Neural progenitor cell (in vitro differentiated cells): ENCODE measurements at places on chromosomes 2 and 18.

DNA sequence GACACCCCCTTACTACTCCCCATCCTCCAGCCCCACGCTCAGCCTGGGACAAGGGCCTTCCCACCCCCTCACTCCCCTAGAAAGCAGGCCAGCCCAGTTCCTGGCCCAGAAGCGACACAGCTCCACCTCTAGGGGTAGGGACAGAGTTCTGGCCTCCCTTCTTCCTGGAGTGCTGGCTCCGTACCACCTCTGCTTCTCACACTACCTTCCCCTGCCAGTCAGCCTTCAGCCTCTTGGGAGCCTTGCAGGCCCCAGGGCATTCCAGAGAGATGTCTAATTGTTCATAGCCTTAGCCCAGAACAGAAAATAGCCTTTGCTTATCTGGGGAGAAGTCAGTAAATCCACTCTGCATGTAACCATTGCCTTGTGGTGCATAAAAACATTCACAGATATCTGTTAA is 13.1 kb upstream of the CATIP start:
- no peaks in the 10 kb centered on the region for H3K36me3 ChIP-seq
- H3K4me3 ChIP-seq = no peak overlapping the region
- H3K4me1 ChIP-seq = no peaks in the 10 kb centered on the region
- H3K27me3 ChIP-seq = no peaks in the 10 kb centered on the region
- H3K27ac ChIP-seq = no peak overlapping the region

DNA sequence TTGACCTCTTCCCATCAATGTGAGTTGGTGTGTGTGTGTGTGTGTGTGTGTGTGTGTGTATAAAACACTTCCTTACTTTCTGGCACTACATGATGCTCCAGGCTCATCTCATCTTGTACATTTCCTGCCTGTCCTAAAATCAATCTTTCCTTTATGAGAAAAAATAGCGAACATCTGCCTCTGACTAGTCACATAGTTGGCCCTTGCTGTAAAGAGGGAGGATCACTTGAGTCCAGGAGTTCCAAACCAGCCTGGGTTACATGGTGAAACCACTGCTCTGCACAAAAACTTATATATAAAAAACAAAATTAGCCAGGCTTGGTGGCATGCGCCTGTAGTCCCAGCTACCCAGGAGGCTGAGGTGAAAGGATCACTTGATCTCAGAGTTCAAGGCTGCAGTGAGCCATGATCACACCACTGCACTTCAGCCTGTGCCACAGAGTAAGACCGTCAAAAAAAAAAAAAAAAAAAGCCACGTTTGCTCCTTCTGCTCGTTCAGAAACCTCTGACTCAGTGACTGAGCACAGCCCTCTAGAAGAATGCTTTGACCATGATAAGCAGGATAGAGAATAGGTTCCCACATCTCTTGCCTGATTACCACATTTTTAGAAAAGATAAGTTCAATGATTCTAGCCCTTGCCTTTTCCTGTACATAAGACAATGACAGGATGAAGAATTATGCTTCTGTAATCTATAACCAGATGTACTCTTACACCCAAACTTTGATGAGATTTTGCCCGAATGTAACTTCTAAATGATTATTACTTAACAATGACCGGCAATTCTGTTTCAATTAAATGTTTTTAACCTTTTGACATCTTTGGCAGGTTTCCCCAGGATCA is 45.2 kb upstream of the ST3GAL5 start:
- no peak overlapping the region for H3K4me3 ChIP-seq
- no peaks in the 10 kb centered on the region for H3K36me3 ChIP-seq
- H3K27me3 ChIP-seq = no peaks in the 10 kb centered on the region
- H3K4me1 ChIP-seq = peaks cover 15% of the 10 kb centered on the region

- peaks cover 6% of the 10 kb centered on the region for H3K4me1 ChIP-seq
- H3K27me3 ChIP-seq = no peaks in the 10 kb centered on the region
These were observed 207.2 kb downstream of the NAPG start for GRCh38 chr18:10732990-10733389.

- DNase-seq = no peak
- no peaks in the 10 kb centered on the region for H3K36me3 ChIP-seq
- H3K4me1 ChIP-seq = no peaks in the 10 kb centered on the region
- H3K27me3 ChIP-seq = no peaks in the 10 kb centered on the region
These were observed 96.8 kb downstream of the MSH2 start for GRCh38 chr2:47499621-47500309.

DNA sequence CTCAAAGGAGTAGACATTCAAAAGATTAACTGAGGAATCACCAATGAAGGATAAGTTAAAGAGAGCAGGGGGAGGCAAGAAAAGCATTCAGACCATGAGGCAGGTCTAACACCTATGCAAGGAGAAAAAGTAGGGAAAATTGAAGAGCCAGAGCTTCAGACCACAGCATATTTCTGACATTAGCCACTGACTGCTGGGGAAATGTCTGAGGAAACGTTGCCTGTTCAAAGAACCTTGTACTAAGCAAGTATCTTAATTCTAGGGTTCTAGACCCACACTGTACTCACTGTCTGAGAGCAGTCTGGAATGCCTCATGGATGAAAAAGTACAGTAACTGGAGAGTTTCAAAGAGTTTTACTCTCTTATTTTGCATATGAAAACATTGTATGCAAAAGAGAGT is 39.5 kb upstream of the TFPI start:
- H3K4me1 ChIP-seq = peaks cover 3% of the 10 kb centered on the region
- no peak for DNase-seq
- no peaks in the 10 kb centered on the region for H3K27me3 ChIP-seq
- no peak overlapping the region for H3K27ac ChIP-seq

GRCh38 chr2:39027421-39027820 is 93.4 kb downstream of the SOS1 start:
- H3K4me3 ChIP-seq = no peak overlapping the region
- H3K27me3 ChIP-seq = no peaks in the 10 kb centered on the region
- H3K27ac ChIP-seq = no peak overlapping the region
- no peak for DNase-seq

DNA sequence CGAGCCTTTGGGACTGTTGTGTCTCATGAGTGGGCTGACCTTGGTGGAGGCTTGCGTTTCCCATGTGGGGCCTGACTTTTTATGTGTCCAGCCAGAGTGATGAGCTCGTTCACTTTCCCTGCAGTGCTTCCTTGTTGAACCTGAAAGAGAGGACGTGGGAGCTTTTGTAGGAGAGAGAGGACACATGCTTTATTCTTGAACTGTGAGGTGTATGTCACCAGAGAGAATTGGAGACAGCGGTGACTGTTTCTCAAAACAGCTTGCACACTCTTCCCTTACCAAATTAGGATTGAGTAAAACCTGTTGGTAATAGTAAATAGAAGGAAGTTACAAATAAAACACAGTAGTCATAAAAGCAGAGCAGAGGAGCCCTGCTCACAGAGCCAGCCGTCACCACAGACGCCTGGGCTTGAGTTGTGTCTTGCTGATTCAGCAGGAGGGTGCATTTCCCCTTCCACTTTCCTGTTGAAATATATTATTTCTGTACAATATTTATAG is 60.7 kb downstream of the INPP4A start:
- no peaks in the 10 kb centered on the region for H3K27me3 ChIP-seq
- no peaks in the 10 kb centered on the region for H3K36me3 ChIP-seq
- no peak overlapping the region for H3K27ac ChIP-seq
- no peak for DNase-seq
- no peaks in the 10 kb centered on the region for H3K4me1 ChIP-seq

DNA sequence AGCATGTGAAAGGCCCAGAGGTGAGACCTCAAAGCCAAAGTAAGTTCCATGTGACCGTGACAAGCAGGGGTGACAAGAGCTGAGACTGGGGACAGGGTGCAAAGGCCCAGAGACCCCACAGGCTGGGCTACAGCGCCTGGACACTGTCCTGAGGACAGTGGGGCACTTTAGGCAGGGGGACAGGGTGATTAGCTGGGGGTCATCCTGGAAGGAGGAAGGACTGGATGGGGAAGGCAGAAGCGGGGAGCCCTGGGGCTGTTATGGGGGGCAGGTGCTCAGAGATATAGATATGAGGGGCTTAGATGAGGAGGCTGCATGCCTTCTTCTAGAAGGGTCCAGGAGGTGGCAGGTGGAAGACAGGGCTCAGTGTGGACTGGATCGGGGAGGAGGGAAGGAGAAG is 31.5 kb downstream of the KIF1A start:
- H3K4me1 ChIP-seq = peaks cover 14% of the 10 kb centered on the region
- no peak overlapping the region for H3K4me3 ChIP-seq
- H3K36me3 ChIP-seq = no peaks in the 10 kb centered on the region
- no peak for DNase-seq
- H3K27ac ChIP-seq = no peak overlapping the region
- H3K27me3 ChIP-seq = no peaks in the 10 kb centered on the region

- no peaks in the 10 kb centered on the region for H3K36me3 ChIP-seq
- peak; percentile 27 for DNase-seq
- H3K4me3 ChIP-seq = no peak overlapping the region
- no peaks in the 10 kb centered on the region for H3K27me3 ChIP-seq
- H3K4me1 ChIP-seq = peaks cover 14% of the 10 kb centered on the region
These were observed 149.3 kb upstream of the PGAP1 start for GRCh38 chr2:197075754-197076337.

GRCh38 chr2:120675460-120676130 is 60.1 kb upstream of the GLI2 start:
- peaks cover 90% of the 10 kb centered on the region for H3K27me3 ChIP-seq
- H3K36me3 ChIP-seq = no peaks in the 10 kb centered on the region
- H3K4me3 ChIP-seq = no peak overlapping the region
- DNase-seq = peak; percentile 73

DNA sequence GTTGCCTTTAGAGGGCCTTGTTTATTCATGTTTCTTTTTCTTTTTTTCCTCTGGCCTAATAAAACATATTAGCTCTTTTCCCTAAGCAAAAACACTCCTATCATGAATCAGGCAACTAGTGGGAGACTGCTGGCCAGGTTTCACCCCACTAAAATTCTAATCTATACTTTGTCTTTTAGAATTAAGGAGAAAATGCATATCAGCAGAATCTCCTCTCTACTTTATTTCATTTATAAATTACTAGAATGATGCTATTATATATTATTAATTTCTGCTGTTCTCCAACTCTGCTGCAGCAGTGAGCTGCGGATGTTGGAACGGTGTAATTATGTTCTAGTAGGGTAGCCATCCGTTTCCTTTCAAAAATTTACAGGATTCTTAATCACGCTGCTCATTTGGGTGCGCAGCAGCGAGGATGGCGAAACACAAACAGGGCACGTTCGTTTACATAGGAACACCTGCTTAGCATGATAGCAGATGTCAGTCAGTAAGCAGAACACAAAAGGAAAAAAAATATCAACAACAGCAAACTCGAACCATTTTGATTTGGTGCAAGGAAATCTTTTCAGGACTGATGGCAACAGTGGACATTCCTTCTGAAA is 30.5 kb downstream of the ZEB2 start:
- H3K27me3 ChIP-seq = no peaks in the 10 kb centered on the region
- H3K27ac ChIP-seq = peak overlapping the region; percentile 57
- no peak for DNase-seq
- H3K36me3 ChIP-seq = peaks cover 3% of the 10 kb centered on the region
- H3K4me1 ChIP-seq = peaks cover 10% of the 10 kb centered on the region

- H3K36me3 ChIP-seq = no peaks in the 10 kb centered on the region
- peaks cover 4% of the 10 kb centered on the region for H3K4me1 ChIP-seq
- H3K27me3 ChIP-seq = no peaks in the 10 kb centered on the region
These were observed 95.0 kb downstream of the DGKD start for GRCh38 chr2:233449081-233449901.

DNA sequence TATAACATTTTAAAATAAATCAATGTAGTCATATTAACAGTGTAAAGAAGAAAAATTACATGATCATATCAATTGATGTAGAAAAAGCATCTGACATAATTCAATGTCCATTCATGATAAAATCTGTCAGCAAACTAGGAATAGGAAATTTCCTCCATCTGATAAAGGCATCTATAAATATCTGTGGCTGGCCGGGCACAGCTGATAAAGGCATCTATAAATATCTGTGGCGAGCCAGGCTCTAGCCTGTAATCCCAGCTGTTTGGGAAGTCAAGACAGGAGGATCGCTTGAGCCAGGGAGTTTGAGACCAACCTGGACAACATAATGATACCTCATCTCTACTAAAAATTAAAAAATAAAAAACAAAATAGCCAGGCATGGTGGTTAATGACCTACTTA is 18.1 kb upstream of the RANBP2 start:
- no peaks in the 10 kb centered on the region for H3K4me1 ChIP-seq
- no peak overlapping the region for H3K4me3 ChIP-seq
- no peaks in the 10 kb centered on the region for H3K36me3 ChIP-seq
- no peak for DNase-seq
- H3K27me3 ChIP-seq = no peaks in the 10 kb centered on the region

DNA sequence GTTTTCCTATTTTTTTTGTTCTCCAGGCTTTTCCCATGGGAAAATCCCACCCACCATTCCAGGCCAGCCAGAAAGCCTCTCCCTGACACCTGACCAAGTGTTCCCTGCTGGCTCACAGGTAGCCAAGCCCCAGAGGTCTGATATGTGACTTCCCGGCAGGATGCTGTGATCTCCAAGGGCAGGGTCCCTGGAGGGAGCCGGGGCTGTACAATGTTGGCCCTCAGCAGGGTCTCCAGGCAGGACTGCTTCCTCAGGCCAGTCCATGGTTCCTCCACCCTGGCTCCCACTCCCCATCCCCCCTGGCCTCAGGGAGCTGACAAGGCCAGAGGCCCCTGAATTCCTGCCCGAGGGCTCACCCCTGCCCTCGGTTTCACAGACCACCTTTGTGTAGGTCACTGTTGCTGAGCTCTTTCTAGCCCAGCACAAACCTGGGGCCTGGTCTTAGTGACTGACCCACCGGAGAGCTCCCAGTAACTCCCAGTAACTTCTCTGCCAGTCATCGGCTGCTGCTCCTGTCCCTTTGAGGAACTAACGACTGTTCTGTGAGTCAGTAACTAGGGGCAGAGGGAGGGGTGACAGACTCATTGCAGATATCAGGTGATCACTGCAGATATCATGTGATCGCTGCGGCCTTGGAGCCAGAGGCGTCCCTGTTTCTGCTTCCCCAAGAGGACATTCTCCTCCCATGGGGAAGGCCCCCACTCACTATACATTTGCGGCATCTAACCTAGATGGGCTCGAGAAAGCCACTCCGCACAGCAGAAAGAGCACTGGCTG is 38.7 kb downstream of the SDC1 start:
- DNase-seq = no peak
- H3K4me1 ChIP-seq = peaks cover 64% of the 10 kb centered on the region
- no peak overlapping the region for H3K4me3 ChIP-seq
- no peaks in the 10 kb centered on the region for H3K36me3 ChIP-seq

DNA sequence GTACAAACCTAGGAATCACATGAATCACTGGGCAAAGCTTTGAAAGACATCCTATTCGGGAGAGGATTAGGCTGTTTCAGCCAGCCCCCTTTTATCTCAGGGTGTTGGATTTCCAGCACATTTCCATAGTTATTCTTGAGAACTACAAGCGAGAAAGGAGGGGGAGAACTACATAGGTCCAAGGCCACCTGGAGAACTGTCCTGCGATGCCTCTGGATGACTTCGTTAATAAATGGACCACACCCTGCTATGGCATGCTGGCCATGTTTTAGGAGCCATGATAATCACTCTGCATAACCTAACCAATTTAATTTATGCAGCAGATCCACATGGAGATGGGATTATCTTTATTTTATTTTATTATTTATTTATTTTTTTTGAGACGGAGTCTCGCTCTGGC is 29.9 kb downstream of the RHBDD1 start:
- no peaks in the 10 kb centered on the region for H3K27me3 ChIP-seq
- peak; percentile 38 for DNase-seq
- H3K4me3 ChIP-seq = no peak overlapping the region
- peaks cover 13% of the 10 kb centered on the region for H3K4me1 ChIP-seq

- H3K4me3 ChIP-seq = no peak overlapping the region
- no peaks in the 10 kb centered on the region for H3K36me3 ChIP-seq
- peaks cover 16% of the 10 kb centered on the region for H3K4me1 ChIP-seq
- peaks cover 66% of the 10 kb centered on the region for H3K27me3 ChIP-seq
These were observed 83.6 kb downstream of the HS1BP3 start for GRCh38 chr2:20567159-20567925.

- H3K27ac ChIP-seq = no peak overlapping the region
- H3K27me3 ChIP-seq = no peaks in the 10 kb centered on the region
- no peak overlapping the region for H3K4me3 ChIP-seq
These were observed 157.4 kb downstream of the FHOD3 start for GRCh38 chr18:36454848-36455458.
